ENCODE measurements at places on chromosomes 7 and 10. TPM values are rescaled to one million over a fixed set of nuclear protein-coding genes. Genes with fewer than 3 reads are reported as not detected.

The GPR26 gene
- total RNA-seq = not detected

The OR2A7 gene
- total RNA-seq = not detected

The ZCWPW1 gene
- total RNA-seq = 2.5 TPM

The OR6B1 gene
- not detected for total RNA-seq

The DCLRE1A gene
- total RNA-seq = 11.4 TPM

The PALD1 gene
- total RNA-seq = 0.33 TPM

The TAS2R41 gene
- total RNA-seq = not detected

The MYOZ1 gene
- not detected for total RNA-seq

The CDHR1 gene
- 10.2 TPM for total RNA-seq

The TMEM130 gene
- total RNA-seq = not detected

The TLX1 gene
- total RNA-seq = not detected

The BMPER gene
- total RNA-seq = 0.31 TPM

The FAM13C gene
- total RNA-seq = not detected

The TUBAL3 gene
- not detected for total RNA-seq

The IDI2 gene
- total RNA-seq = not detected

The PLEKHS1 gene
- total RNA-seq = 0.81 TPM

The PUS7 gene
- total RNA-seq = 34.3 TPM

The KAZALD1 gene
- total RNA-seq = 1.9 TPM

The SMKR1 gene
- total RNA-seq = 3.6 TPM

The CLDN4 gene
- total RNA-seq = not detected

The ANXA8 gene
- not detected for total RNA-seq

The GIMAP2 gene
- total RNA-seq = 26.1 TPM

The PRKG1 gene
- total RNA-seq = not detected

The COPG2 gene
- 10.3 TPM for total RNA-seq

The OPN4 gene
- not detected for total RNA-seq

The OR13A1 gene
- not detected for total RNA-seq

The MEIG1 gene
- total RNA-seq = not detected

The MYL10 gene
- total RNA-seq = not detected

The LRRC18 gene
- not detected for total RNA-seq

The THSD7A gene
- not detected for total RNA-seq

The PRPS1L1 gene
- not detected for total RNA-seq

The DKK1 gene
- total RNA-seq = not detected

The BAG3 gene
- total RNA-seq = 12.7 TPM

The CALY gene
- total RNA-seq = not detected

The SLF2 gene
- total RNA-seq = 27.8 TPM
